Activated CD4-positive, alpha-beta memory T cell treated with anti-CD3 and anti-CD28 coated beads for 36 hours (primary cell): ENCODE measurements at places on chromosomes 11 and 22. TPM values are rescaled to one million over a fixed set of nuclear protein-coding genes. Genes with fewer than 3 reads are reported as not detected.

B4GALNT4 gene
- total RNA-seq: 4.0 TPM

CEND1 gene
- 0.68 TPM for total RNA-seq

ALDH3B1 gene
- not detected for total RNA-seq

CYTH4 gene
- total RNA-seq: 60.5 TPM

SMIM38 gene
- total RNA-seq: 1.8 TPM

MYO7A gene
- 0.38 TPM for total RNA-seq

APOBEC3G gene
- 106 TPM for total RNA-seq

OR5M10 gene
- total RNA-seq: not detected

DNA sequence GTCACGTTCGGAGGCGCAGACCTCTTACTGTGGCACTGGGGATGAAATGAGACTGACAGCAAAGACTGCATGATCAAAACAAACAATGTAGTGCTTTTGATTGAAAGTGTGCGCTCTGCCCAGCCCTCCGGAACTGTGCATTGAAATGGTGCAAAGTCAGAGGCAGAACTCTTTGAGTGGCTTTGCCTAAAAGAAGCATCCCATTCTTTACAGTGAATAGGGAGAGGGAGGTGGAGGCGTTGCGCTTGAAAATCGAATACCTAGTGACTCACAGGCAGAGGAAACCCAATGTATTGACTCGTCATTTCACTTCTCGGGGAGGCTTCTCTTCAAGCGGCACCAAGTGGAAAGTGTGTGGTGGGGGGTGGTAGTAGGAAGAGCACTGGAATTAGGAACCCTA, 10.9 kb downstream of the RCN1 start:
- DNase-seq: no peak

- DNase-seq: peak; percentile 61
These were observed 87.0 kb upstream of the THY1 start for GRCh38 chr11:119509969-119510401.

GRCh38 chr11:15189641-15190365, 75.1 kb downstream of the INSC start:
- no peak for DNase-seq

DNA sequence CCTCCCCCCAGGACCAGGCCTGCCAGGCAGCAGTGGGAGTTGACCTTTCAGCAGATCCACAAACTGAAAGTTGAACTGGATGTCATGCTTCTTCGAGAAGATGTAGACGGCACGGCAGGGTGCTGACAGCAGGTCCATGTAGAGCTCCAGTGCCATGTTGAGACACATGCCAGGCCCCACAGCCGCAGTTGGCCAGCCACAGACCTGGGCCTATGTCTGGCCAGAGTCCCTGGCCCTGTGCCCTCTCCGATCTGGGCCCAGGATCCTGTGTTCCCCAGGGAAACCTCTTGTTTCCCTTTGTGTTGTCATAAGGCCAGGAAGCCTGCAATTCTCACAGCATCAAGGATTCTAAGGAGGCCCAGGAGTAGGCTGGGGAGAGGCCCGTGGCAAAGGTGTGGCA, at the start of gene GSTT4:
Gene GSTT4 (minus strand): TSS at position 253 of the 400 bp plus-strand sequence. CDS start 97 bp downstream, at position 156.
- DNase-seq: no peak

DNA sequence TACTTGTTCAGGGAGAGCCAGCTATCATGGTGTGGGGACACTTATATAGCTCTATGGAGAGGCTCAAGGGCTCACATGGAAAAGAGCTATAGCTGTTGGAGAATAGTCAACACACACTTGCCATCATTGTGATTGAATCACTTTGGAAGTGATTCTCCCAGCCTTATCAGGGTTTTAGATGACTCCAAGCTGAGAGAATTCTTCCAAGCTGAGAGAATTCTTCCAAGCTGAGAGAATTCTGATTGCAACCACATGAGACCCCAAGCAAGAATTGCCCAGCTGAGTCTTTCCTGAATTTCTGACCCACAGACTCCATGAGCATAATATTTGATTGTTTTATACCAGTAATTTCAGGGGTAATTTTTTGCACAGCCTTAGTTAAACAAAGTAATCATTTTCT, 1318.3 kb upstream of the RAG2 start:
- no peak for DNase-seq

- peak; percentile 2 for DNase-seq
These were observed 12.0 kb upstream of the MRGPRD start for GRCh38 chr11:68992743-68993255.

DNA sequence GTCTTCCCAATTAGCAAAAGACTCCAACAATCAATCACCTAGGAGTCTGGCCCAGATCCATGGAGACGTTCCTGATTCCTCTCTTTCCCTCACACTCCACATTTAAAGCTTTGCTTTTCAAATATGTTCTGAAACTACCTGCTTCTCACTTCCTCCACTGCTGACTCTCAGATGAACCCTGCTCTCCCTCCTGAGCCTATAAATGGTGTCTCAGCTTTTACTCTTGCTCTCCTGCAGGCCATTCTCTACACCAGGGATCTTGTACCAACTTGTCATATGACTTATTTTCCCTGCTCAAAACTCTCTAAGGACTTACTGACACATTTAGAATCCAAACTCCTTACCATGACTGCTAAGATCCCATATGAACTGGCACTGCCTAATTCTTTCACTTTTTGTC, 138.4 kb upstream of the DDI1 start:
- no peak for DNase-seq

DNA sequence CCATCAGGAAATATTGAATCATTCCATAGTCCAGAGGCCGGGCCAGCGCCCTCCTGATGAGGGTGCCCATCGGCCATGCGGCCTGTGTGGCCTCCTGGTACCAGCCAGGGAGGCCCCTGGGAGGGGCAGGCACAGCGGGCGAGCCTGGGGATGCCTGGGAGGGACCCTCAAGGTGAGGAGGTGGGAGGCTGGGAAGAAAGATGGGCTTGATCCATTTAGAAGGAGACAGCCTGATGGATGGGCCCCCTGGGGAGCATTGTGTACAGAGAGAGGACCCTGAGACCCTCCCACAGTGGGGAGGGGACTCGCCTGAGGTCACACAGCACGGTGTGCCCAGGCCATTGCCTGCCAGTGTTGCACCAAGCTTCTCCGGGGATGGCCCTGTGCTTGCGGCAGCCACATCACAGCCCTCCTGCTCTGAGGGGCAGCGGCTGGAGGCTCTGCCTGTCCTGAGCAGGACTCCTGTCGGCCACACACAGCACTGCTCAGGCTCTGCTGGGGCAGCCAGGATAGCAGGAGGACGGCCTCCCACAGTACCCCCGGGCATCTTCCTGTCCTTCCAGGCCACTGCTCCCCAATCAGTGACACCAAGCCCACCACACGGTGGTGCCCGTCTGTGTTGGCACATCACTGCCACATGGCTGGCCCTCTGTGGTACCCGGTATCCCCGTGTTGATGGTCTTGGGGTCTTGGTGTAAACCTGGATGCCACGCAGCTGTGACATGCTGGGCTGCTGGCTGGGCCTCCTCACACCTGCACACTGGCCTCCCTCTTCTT, 290.0 kb downstream of the TBC1D22A start:
- DNase-seq: no peak

DNA sequence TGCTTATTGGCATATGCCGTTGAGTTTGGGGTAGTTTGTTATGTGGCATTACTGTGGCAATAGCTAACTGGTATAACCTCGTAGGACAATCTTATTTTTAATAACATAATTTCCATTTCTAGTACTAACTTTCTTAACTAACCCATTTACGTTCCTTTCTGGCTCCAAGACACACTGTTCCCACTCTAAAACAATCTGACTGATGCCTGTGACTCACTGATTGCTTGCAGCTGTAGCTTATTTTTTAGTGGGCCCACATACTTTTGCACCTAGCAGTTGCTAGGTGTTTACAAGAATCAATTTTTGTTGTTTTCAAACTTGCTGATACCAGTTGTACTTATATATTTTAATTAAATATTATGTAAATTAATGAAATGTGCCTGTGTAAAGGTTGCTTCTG, 52.2 kb downstream of the FAT3 start:
- no peak for DNase-seq

DNA sequence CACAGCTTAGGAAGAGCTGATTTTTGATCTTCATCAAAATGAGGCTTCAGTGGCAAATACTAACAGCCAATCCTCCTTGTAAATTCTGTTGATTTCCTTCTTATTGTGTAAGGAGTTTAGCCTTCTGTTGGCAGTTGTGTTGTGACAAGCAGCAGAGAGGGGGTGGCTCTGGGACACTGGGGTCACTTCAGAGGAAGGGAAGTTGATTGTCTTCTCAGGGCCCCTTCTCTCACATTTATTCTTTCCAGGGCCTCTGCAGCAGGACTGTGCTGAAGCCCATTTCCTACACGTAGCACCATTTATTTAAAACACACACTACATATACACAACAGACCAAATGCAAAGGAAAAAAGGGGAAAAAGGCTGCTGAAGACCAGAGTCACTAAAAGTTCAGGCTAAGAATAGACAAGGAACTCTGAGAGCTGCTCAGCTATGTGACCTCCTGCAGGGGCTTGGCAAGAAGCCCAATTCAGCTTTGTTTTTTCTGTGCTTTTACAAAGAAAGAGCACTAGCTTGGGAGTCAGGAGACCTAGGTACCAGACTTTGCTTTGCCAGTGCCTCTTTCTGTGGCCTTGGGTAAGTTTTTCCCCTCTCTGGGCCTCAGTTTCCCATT, 28.3 kb upstream of the UPB1 start:
- DNase-seq: no peak

- DNase-seq: no peak
These were observed 139.1 kb upstream of the DDI1 start for GRCh38 chr11:103897160-103897936.

DNA sequence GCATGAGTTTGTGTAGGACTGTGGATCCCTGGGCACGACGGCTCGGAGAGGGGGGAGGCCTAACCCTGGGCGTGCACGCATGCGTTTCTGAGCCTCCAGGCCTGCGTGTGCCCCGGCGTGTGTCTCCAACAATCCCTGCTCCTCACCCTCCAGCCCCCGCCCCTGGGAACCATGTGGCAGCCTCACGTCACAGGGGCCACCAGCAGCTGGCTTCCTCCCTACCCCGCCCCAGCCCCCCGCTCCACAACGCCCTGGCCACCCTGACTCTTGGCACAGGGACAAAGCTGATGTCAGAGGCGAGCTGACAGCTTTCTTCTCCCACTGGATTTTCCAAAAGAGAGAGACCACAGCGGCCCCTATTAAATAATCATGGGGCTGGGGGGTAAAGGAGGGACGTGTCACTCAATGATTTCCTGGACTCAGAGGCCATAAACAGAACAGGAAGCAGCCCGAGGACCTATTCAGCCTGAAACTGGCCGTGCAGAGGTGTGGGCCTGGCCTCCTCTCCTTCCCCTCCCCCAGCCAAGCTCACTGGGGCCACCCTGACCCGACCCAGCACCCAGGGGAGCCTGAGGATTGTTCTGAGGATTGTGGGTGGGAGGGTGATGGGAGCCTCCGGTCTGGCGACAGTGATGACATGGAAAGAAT, 6.8 kb upstream of the LIF start:
- DNase-seq: no peak

GRCh38 chr11:90113541-90113940, 20.9 kb upstream of the NAALAD2 start:
- no peak for DNase-seq

- no peak for DNase-seq
These were observed 10.5 kb downstream of the TXN2 start for GRCh38 chr22:36470994-36471331.

- DNase-seq: no peak
These were observed 3.1 kb upstream of the DERL3 start for GRCh38 chr22:23841736-23842445.

DNA sequence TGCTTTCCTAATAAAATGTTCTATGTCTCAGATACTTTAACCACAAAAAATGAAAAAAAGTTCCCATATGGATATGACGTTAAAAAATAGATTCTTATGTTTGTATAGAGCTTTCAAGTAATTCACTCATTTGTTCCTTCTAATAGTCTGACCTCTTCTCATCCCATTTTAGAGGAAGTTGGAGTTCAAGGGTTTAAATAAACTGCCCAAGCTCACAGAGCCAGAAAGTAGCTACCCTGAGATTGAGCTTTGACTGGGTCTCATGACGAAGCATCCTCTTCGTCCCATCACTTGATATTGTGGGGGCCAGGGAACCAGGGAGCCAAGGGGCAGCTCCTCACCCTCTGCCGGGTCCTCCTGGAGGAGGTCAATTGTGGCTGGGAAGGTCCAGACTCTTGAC, 116.3 kb downstream of the CCDC81 start:
- no peak for DNase-seq

GRCh38 chr11:105071089-105071732, 26.1 kb upstream of the CARD16 start:
- no peak for DNase-seq

DNA sequence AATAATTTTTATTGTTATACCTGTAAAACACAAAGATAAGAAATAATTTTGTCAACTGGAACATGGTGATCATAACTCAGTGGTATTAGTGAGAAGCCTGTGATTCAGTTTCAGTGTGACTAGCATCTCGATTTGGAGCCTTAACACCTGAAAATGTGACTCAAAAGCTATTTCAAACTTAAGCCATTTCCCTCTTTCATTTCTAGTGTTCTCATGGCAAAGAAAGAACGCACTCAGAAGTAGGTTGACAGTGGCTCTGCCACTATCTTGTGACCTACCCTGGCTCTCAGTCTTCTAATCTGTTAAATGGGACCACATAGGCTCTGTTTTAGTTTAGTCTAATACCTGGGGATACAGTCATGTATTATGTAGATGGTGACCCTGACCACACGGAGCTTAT, 62.7 kb downstream of the ISX start:
- no peak for DNase-seq

- peak; percentile 44 for DNase-seq
These were observed 10.5 kb downstream of the NUMA1 start for GRCh38 chr11:72069787-72070251.

GRCh38 chr22:37909766-37910165, 3.7 kb downstream of the MICALL1 start:
- DNase-seq: no peak

GRCh38 chr11:123111465-123111864, 49.5 kb upstream of the HSPA8 start:
- DNase-seq: no peak

- DNase-seq: no peak
These were observed 62.4 kb upstream of the NNMT start for GRCh38 chr11:114233755-114234154.

DNA sequence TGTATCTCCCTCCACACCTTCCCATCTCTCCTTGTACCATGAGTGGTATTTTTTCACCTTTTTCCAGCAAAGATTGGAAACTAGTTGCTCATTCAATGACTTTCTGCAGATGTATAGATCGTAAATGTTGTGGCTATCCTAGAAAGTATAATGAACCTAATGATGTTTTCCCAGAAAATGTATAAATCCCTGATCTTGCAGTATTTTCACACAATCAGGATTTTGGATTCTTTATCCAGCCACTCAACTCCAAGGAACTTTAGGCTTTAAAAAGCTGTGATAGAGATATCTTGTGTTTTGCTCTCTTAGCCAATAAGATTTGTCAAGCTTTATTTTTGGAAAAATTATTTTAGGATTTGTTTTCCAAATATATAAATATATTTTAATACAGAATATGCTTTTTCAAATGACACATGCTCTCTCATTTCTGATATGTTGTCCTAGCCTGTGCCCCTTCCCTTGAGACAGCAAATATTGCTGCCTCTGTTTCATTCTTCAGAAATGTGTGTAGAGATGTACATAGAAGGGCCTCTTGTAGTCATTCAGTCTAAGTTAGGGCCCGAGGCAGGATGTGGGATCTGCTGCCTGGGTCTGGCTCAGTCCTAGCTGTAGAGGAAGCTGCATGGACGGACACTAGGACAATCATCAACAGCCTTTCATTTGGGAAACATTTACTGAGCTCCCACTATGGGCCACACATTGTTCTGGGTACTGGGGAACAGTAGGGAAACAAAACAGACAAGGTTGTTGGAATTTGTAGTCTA, 62.4 kb downstream of the NAV2 start:
- no peak for DNase-seq
